ENCODE measurements at places on chromosomes 2 and 18.

GRCh38 chr2:12967804-12968203 lies 251.1 kb downstream of the TRIB2 start:
- no peak for DNase-seq

DNA sequence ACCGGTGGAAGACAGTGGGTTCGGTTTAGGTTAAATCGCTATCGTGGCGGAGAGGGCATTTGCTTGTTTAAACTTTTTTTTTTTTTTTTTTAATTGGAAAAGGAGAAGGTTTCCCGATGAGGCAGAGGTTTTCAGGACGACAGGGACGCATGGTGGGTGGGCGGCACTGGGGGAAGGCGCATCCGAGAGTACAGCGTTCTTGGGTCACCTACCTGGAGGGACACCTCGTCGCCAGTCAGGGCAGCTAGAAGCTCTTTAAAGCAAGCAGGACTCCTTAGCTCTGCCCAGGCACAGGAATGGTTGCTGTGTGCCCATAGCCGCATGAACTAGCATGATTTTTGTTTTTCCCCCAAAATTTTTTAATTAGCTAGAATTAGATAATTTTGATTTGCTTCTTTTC lies 437 bp downstream of the LDLRAD4 start:
- no peak for DNase-seq

DNA sequence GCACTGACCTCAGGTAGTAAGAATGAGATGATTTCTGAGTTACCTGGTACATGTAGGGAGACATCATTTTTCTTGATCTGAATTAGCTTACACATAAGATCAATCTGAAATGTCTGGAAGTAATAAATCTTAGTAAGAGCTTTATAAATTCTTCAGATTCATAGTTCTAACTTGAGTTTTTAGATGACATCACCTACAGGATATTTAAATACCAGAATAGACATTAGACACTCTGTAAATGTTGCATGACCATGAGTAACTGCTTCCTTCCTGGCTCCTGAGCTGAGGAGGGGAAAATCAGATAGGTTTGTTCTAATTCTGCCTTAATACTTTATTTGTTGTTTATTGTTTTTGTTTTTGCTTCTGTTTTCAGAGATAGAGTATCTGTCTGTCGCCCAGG lies 181.8 kb downstream of the PHLPP1 start:
- DNase-seq = no peak

DNA sequence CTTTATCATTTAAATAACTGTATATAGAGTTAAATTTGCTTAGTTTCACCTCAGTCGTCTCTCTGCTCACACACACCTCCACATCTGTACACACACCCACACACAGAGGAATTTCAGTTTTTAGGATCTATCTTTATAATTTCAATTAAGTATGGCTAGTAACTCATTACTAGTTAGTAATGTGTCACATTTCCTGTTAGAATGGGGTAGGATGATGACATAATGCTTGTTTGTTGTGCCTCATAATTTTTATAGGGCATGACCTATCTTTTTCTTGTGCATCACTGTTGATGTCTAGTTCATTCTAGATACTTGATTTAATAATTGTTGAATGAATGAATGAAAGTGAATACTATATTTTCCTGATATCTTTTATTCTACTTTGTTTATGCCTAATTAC lies 108.6 kb downstream of the AGPS start:
- no peak for DNase-seq

DNA sequence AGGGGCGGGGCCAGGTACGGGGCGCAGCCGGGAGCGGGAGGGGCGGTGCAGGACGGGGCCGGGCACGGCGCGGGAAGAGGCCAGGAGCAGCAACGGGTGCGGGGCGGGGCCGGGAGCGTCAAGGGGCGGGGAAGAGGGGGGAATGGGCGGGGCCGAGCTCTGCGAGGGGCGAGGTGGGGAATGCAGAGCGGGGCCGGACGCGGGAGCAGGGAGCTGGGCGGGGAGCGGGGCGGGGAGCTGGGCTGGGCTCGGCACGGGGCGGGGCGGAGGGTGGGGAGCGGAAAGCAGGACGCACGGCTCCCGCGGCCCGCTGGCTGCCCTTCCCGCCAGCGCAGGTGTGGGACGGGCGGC lies at the start of gene IMPA2:
Gene IMPA2 (plus strand): TSS at position 316 of the 351 bp plus-strand sequence. CDS start 163 bp downstream, outside the sequence.
- DNase-seq = peak; percentile 99
